ENCODE measurements at places on chromosomes 5 and 9.
A peak's percentile ranks its signal among the peaks of the same experiment; 100 is the strongest.

GRCh38 chr5:150544611-150545219 is 36.8 kb downstream of the NDST1 start:
- peak; percentile 14 for DNase-seq

DNA sequence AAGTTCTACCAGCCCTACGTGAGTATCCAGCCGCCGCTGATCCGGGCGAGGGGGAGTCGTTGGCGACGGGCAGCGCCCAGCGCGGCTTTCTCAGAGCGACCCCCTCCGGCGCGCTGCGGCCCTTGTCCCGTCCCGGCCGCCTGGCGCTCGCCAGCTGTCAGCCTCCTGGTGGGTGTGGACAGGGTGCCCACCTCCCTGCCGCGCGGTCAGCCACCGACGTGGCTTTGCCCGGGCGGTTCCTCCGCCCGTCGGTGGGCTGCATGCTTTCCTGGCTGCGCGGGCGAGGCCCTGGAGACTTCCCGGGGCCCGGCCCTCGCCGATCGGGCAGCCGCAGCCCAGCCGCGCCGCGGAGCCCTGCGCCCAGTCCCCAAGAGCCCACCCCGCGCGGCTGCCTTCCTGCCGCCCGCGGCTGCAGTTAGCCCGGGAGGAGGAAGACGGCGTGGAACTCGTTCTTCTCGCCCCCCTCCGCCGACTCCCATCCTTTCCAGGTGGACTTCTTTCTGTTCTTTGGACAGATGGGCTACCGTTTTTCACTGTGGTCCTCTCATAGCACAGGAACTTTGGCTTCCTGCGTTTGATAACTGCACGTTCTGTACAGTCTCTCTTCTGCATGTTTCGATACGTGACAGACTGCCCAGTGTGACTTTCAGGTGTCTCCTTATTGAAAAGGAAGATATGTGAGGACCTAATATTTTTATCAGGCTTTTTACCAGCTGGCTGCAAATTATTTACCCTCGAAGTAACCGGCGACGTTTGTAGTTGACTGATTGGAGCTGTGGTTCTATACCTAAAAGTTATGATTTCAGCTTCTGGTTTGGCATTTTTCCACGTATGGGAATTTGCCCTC is 577 bp downstream of the AP3S1 start:
- DNase-seq = no peak

DNA sequence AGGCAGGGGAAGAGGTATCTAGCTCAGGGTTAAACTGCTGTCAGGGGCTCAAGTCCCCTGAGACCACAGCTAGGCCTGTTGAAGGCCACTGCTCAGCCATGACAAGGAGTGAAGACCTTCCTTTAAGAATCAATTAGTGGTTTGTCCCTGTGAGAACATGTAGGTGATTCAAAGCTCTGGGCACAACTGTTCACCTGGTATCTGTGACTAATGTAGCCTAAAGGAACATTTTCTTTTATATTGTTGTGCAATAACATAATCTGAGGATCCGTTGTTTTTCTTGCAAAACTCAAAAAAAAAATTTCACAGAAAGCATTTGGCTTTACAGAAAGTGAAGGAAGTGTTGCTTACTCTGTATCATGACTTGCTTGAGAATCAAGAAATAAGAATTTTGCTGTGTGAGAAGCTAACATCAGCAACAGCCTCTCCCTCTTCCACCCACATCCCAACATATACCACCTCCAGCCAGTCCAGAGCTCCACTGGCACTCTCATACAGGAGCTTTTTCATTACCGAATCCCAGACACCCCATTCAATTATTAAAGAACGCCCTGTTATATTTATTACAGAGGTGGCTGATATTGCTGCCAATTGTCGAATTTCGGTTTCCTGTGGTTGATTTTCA is 807.0 kb downstream of the TLE4 start:
- no peak for DNase-seq

DNA sequence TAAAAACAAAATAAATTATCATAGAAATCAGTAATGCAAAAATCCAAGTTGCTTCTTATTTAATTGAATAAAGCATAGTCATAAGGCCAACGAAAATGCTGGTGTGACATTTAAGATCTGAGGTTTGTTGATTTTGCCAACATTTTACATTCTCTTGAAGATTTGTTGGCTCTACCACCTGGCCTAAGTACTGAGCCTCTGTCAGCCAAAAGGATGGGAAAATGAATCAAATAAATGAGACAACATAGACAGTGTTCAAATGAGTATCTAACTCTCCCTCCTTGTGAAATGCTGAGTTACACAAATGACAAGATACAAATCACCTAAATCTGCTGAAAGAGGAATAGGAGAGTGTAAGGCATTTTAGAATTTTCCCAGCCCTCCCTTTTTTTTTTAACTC is 575.0 kb downstream of the CDH12 start:
- no peak for DNase-seq

- DNase-seq = no peak
These were observed 22.9 kb downstream of the HAVCR2 start for GRCh38 chr5:157085930-157086329.

GRCh38 chr5:115097236-115097635 is 72.5 kb downstream of the TRIM36 start:
- no peak for DNase-seq

GRCh38 chr5:96683392-96683791 is 21.2 kb downstream of the CAST start:
- DNase-seq = no peak

GRCh38 chr5:92017776-92018175 is 634.7 kb upstream of the ARRDC3 start:
- DNase-seq = no peak

DNA sequence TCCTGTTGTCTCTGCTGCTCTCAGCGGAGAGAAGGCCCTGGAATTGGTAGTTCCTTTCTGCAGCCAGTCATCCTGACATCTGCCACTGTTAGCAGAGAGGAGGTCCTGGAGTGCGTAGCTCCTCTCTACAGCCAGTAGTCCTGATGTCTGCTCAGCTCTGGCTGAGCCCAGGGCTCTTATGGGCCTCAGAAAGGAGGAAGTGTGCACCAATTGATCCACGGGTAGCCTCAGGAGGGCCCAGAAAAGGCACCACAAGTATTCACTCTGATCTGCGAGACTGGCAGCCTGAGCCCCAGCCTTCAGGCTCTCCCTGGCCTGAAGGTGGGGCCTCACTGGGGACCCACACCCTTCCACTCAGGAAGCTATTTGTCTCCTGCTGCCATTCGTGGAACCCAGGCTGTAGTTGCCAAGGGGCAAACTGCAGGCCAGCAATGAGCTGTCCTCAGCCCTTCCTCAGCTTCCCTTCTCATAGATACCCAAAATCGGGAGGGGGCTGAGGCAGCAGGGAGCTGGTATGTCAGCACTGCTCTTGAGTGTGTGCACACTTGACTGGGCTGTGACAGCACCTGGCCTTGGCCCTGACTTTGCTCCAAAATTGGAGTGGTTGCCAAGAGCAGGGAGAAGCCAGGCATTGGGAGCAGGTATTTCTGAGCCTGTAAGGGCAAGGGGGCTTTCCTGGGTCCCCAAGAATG is 1049.5 kb upstream of the ACO1 start:
- no peak for DNase-seq

DNA sequence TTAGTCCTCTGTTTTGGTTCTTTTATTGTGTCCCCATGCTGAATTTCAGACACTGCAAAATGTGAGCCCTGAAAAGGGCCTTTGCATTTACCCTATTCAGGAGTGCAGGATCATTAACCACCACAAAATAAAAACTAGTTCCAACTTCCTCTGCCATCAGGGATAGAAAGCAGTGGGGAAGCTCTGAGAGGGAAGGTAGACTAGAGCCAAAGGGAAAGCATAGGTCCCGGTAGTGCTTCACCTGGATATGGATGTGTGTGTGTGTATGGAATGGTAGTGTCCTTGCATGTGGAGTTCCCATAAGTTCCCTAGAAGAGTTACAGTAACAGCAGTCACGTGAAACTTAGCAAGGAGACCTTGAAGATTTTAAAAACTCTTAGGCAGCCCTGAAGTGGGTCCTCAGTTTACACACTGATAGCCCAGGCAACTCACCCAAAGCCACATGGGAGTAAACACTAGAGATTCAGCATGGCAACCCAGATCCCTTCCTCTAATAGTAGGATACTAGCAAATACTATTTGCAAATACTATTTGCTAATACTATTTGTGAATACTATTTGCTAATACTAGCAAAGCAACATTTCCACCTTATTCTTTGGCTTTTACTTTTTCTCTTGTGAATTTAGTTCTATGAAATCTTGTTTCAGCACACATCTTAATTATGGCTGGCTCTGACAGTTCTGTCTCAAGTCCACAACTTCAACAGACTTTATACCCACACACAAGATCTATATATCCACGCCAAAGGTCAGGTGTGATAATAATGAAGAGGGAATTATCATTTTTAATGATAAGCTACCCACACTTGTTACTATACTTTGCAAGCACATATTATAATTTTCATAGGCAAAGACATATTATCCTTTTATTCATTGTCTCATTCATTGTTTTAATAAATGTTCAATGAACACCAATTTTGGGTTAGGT is 70.4 kb upstream of the IFNE start:
- DNase-seq = no peak

- no peak for DNase-seq
These were observed 611.6 kb downstream of the PRELID2 start for GRCh38 chr5:145223582-145223981.

DNA sequence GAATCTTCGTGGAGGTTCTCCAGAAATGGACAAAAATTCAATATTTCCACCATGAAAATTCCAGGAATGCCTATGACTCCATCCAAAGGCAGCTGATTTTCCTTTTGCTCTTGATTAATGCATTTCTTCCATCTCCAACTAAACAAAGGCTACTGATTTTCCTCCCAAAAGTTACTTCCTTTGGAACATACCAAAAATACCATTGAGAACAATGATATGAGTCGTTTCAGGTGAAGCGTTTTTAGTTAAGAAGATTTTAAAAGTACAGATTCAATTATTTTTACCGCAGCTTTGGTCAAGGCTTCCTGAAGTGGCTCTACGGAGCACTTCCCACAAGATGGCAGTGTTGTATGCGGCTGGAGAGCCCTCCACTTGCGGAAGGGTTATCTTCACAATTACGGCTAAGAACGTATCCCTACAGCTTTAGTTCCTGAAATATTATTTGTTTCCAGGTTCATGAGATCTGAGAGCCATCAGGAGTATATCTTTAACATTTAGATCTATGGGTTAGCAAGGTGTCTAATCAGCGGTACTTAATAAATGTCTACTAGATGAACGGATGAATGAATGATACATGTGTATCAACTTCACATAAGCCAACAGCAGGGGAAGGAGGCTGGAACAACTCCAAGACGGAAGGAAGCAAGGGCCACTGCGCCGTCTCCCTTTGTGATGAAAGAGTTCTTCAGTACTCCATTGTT is 35.9 kb upstream of the ARSB start:
- DNase-seq = no peak

- DNase-seq = no peak
These were observed 121.8 kb downstream of the SEMA6A start for GRCh38 chr5:116452774-116453368.

DNA sequence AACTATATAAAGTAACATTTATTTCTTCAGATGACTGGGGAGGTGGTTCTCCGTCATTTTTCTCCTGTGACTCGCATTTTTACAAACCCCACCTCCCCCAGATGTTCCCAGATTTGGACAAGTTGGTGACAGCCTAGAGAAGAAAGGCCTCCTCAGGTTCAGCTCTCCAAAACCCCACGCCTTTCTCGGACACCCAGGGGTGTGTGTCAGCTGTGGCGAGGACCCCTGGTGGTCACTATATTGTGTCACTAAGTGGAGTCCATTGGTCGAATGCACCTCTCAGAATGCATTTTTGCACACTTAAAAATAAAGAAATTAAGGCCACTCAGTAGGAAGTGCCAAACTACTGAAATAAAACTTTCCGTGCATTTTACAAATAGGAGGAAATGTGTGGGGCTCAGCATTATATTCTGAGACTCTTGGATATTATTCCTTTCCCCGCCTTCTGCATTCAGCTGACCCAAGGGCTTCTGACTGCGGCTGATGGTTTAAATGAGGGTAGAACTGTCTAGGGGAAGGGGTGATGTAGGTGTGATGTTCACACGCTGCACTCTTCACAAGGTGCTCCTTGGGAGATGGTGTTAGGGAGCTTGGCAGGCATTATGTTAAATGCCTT is 47.6 kb downstream of the ACO1 start:
- peak; percentile 3 for DNase-seq

- no peak for DNase-seq
These were observed 51.5 kb downstream of the HRH2 start for GRCh38 chr5:175709276-175709781.

- no peak for DNase-seq
These were observed 298.4 kb upstream of the SEMA6A start for GRCh38 chr5:116872986-116873385.

DNA sequence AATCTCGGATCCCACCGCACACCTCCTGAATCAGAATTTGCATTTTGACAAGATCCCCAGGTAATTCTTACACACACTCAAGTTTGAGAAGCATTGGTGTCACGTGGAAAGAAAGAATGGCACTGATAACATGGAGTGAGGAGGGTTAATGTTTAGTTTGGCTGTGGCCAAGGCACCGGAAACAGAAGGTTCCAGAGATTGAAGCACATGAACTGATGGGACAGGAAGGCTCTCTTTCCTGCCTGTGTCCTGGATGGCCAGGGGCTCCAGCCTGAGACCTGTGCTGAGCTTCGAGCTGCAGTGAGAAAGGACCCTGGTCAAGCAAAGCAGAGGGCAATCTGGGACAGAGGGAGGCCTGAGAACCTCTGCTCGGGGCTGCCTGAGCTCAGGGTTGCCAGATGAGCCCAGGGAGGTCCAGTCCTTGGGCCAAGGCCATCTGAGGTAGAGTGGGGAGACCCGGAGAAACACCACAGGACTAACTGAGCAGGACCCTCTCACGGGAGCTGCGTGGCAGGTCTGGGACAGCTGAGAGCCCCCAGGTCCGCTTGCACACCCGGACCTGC is 27.3 kb downstream of the AFAP1L1 start:
- no peak for DNase-seq

DNA sequence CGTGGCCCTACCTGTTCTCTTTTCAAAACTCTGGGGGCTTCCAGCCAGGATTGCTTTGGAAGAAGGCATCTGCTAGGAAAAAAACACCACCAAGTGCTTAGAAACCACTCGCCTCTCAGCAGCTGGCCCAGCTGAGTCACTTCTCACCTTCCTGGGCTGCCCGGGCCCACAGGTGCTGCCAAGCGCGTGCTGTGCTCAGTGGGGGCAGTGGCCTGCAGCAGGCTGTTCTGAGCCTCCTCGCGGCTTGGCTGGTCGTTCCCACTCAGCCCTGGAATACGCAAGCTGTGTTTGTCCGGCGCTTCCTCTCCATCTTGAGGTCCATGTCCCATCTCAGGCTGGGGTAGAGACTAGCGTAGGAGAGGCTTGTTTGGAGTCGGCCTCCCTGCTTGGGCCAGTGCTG is 102.5 kb upstream of the FCN2 start:
- DNase-seq = no peak

DNA sequence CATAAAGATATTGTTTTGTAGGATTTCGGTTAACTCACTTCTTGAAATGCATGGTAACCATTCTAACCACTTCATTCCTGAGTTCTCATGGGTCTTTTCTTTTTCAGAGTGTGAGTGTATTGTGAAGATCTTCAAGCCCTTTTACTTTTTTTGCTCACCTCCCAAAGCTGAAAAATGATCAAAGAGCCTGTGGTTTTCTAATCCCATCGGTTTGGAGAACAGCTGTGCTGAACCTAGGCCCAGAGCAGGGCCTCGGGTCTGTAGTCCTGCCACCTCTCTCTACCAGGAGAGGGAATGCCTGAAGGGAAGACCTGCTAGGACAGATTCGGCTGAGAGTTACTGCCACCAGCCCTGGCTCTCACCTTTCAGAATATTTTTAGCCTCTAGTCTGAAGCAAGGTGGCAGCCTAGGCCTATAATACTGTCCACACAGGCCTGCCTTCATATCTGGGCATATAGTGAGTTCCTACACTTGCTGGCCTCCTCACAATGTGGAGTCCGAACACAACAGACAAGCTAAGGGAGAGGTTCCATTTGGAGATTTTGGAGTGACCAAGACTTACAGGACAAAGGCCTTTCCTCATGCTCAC is 13.8 kb downstream of the RGMB start:
- DNase-seq = no peak
